ENCODE measurements at places on chromosomes 5 and 9. TPM values are rescaled to one million over a fixed set of nuclear protein-coding genes. Genes with fewer than 3 reads are reported as not detected.

EQTN gene
- not detected for total RNA-seq

PDGFRB gene
- 39.7 TPM for total RNA-seq

- no peak for DNase-seq
These were observed 547.3 kb upstream of the ZNF608 start for GRCh38 chr5:125293726-125294125.

DNA sequence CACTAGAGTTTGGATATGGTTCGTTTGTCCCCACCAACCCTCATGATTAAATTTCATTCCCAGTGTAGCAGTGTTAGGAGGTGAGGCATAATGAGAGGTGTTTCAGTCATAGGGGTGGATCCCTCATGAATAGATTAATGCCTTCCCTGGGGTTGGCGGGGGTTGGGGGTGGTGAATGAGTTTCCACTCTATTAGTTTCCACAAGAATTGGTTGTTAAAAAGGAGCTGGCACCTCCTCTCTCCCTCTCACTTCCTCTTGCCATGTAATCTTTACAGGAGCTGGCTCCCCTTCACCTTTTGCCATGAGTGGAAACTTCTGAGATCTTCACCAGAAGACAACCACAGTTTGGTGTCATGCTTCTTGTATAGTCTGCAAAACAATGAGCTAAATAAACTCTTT lies 333.7 kb downstream of the ENC1 start:
- DNase-seq, result no peak

- no peak for DNase-seq
These were observed 65.2 kb downstream of the NSD1 start for GRCh38 chr5:177198738-177199137.

DNA sequence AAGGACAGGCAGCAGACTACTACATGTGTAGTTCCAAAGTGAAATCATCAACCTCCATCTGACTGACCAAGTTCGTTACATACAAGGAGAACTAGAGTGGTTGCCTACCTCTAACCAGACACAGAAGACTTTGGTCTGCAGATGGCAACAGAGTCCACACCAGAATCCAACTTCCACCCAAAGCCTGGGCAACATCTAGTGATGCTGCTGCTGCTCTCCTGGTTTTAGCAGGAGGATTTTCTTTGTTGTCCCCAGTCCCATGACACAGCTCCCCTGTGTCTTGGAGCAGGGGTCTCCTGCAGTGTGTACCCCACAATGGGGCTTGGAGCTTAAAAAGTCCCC lies 46.4 kb upstream of the APC start:
- no peak for DNase-seq

DNA sequence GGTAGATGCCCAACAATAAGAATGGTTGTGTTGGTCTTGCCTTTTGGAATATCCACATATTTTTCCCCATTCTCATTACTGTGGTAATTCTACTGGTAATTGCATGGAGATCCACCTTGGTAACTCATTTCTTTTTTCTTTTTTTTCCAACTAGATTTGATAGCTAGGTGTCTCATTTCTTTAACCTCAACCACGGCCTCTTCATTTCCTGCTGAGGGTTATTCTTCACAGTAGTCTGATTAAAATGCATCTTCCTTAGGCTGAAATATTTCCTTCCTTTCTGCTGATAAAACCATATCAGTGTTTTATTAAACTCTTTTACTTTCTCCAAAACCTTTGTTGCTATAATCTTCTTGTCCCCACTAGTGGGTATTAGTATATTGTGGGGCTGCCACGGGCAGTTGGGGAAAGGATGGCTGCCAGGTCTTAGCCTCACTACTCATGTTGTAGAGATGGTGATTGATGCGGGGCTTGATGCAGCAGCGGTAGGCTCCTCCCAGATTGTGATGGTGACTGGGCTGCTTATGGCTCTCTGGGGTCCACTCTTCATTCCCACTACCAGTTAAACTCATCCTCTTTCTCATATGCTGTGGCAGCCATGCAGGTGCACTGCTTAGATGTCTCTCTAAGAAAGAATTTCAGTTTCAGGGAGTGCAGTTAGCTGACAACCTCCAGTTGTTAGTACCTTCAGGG lies 35.9 kb downstream of the KIF2A start:
- no peak for DNase-seq

PCDHA12 gene
- total RNA-seq, result not detected

IER5L gene
- 3.8 TPM for total RNA-seq

- peak; percentile 42 for DNase-seq
These were observed 482 bp downstream of the CD14 start for GRCh38 chr5:140632366-140633020.

TRIM7 gene
- total RNA-seq, result 6.4 TPM

PCDHA11 gene
- not detected for total RNA-seq

DNA sequence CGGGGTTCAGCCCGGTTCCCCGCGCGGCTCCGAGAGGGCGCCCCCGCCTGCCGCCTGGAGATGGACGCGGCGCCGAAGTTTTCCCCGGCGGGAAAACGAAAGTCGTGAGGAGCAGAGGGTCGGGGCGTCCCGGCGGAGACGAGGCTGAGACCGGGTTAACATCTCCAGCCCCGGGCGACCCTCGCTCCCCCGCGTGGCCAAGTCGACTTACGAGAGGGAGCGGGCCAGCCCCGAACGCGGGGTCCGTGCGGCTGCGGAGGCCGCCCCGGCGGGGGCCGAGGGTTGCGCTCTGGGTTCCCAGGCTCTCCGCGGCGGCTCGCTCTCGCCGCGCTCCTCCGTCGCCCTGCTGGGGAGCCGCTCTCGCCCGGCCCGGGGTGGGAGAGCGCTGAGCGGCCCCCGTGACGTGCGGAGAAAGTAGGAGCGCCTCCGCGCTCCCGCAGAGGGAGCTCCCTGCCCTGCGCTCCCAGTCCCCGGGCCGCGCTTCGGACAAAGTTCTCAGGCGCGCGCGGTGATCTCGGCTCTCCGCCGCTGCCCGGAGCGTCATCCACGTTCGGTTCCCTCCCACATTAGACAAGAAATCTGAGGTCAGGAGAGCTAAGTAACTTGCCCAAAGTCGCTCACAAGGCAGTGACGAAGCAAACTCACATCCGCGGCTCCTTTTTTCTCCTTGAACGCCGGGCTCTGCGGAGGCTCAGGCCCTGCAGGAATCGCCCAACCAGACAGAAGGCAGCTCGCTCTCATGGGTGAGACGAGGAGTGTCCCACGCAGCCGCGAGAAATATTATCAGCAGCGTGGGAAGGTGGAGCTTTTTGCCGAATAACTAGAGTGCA lies 1.2 kb upstream of the GCNT4 start:
- DNase-seq, result peak; percentile 52

- DNase-seq, result no peak
These were observed 13.0 kb upstream of the PLIN2 start for GRCh38 chr9:19140259-19140658.

HAVCR1 gene
- total RNA-seq, result not detected

- no peak for DNase-seq
These were observed 67.1 kb upstream of the PLPP6 start for GRCh38 chr9:4594994-4595393.

GRCh38 chr9:123326662-123327093 lies 29.3 kb upstream of the CRB2 start:
- no peak for DNase-seq

DNA sequence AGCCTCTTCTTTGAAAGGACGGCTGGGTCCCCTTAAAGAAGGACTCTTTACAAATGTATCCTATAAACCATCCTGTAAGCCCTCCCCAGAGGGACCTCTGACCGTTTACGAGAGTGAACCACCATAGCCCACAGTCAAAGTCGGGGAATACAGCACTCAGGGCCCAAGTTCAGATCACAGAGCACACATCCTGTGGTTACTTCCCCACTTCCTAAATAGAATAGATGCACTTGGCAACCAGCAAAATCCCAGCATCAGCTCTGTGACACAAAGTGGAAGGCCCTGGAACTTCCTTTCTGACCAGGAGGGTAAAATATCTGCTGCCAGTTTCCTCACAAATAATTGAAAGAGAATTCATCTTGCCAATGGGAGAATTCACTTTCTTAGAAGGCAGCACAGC lies 6.9 kb upstream of the IGFBPL1 start:
- no peak for DNase-seq

DNA sequence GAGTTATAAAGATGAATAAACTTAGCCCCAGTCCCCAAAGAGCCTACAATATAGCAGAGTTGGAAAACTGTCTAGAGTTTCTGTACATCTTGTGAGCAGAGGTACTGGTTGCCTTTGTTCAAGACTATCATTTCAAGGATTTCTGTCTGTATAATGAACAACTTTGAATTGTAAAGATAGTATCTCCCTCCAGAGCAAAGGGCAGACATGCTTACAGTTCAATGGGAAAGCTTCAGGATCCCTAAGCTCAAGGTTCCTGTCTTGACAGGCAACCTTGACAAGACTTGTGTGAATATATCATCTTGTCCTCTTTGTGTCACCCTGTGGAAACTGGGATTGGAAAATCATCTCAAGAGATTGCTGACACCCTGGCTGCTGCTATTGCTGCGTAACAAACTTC lies 242.8 kb upstream of the VLDLR start:
- DNase-seq, result no peak

RFESD gene
- total RNA-seq, result 2.8 TPM

GRCh38 chr5:10761933-10762775 lies 1.1 kb upstream of the DAP start:
- peak; percentile 48 for DNase-seq

DNA sequence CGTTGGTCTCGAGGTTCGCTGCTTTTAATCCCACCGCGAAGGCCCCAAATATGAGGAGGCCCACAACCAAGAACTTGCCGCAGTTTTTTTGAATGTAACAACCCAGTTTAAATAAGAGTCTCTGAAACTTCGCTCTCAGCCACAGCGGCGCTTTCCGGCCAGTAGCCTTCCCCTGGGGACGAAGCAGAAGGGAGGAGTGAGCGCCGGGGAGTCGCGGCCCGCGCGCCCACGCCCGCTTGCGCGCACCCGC lies 10.4 kb downstream of the PTCH1 start:
- peak; percentile 49 for DNase-seq

GTF3C4 gene
- total RNA-seq, result 8.4 TPM

OBP2B gene
- total RNA-seq, result not detected

DNA sequence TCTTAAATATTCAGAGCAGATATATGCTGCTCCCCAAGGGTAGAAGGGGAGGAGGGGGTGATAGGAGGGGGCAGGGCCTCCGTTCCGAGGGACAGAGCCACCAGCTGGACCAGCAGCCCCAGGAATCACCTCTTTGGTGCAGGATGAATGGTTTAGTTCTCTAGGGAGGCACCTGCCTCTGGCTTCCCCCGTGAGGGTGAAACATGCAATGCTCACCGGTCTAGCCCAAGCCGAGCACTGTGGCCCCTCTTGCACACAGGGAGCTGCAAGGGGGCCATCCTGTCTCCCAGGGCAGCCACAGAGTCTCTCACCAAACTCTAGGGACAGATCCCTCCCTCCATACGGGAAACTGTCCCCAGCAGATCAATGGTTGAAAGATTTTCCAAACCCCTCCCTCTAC lies 163.7 kb downstream of the DAB2IP start:
- no peak for DNase-seq

GRCh38 chr9:113808391-113809358 lies 67.4 kb upstream of the ZNF618 start:
- DNase-seq, result peak; percentile 18

- DNase-seq, result no peak
These were observed 4.8 kb downstream of the IL9 start for GRCh38 chr5:135890867-135891266.

- no peak for DNase-seq
These were observed 111.6 kb downstream of the ARHGAP26 start for GRCh38 chr5:142881784-142882126.

GRCh38 chr9:72807765-72808445 lies 144.9 kb downstream of the ALDH1A1 start:
- DNase-seq, result no peak

- no peak for DNase-seq
These were observed 35.9 kb downstream of the SAXO1 start for GRCh38 chr9:18997151-18997550.

DNA sequence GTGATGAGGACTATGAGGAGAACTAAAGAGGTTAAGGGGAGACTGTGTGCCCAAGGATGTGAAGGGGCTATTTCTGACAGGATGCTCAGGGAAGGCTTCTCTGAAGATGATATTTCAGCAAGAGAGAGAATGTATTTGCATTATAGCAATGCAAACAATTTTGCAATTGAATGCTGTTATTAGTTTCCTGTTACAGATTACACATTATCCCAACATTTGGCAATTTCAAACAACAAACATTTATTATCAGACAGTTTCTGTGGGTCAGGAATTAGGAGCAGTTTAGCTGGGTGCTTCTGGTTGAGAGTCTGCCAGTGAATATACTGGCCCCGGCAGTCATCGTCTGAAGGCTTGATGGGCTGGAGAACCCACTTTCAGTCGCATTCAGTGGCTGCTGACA lies 228.0 kb downstream of the MARCHF11 start:
- no peak for DNase-seq

GGTA1 gene
- 34.1 TPM for total RNA-seq

- DNase-seq, result no peak
These were observed 312.8 kb downstream of the NDUFS4 start for GRCh38 chr5:53873235-53873634.

DNA sequence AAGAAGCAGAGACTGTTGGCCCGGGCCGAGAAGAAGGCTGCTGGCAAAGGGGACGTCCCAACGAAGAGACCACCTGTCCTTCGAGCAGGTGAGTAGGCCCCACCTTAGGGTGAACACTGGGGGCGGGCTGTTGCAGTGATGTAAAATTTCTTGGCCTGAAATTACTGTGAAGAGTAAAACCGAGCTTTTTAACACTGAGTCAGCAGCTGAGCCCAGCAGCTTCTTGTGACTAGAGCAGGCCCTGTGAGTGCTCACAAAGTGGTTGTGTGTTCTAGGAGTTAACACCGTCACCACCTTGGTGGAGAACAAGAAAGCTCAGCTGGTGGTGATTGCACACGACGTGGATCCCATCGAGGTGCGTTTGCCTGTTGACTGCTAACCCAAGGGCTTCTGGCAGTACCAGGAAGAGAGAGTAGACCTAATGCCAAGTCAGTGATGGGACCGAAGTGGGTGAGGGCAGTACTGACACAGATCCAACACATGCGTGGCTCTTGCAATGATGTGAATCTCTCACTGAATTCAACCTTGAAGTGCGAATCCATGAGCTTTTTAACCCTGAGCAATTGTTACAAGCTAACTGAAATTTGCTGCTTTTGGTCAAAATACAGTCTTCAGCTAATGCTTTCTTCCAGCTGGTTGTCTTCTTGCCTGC lies 2.1 kb downstream of the RPL7A start:
- no peak for DNase-seq

PCDHAC1 gene
- total RNA-seq, result not detected

GRCh38 chr5:1447671-1448361 lies 2.6 kb upstream of the SLC6A3 start:
- DNase-seq, result no peak

DNA sequence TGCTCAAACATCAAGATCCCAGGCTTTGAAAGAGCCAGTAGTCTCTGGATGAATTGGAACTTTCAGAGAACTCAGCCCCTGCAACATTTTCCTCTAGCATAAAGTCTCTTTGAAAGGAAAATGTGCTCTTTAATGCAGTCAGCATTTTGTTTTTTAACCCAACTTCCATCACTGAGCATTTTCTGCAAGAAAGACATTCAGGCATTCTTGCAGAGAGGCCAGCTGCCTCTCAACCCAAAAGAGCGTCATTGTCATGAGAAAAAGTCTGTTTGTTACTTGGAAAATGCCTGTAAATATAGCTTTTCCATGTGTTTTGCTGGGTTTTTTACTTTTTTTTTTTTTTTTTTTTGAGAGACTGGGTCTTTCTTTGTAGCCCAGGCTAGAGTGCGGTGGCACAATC lies 225.0 kb downstream of the ADAMTSL1 start:
- no peak for DNase-seq

MACROH2A1 gene
- 103 TPM for total RNA-seq

GRCh38 chr5:136053336-136054141 lies 24.8 kb downstream of the TGFBI start:
- DNase-seq, result no peak
